Activated CD4-positive, alpha-beta T cell treated with anti-CD3 and anti-CD28 coated beads, Interleukin-2, amount 50 U/mL, for 16 hours (primary cell): ENCODE measurements at places on chromosomes 3 and 15.
A peak's percentile ranks its signal among the peaks of the same experiment; 100 is the strongest.

- DNase-seq: no peak
Measured at GRCh38 chr3:84108442-84108971, 850.3 kb upstream of the CADM2 start.

GRCh38 chr3:146881356-146881755 lies 276.2 kb upstream of the PLSCR5 start:
- DNase-seq: no peak

DNA sequence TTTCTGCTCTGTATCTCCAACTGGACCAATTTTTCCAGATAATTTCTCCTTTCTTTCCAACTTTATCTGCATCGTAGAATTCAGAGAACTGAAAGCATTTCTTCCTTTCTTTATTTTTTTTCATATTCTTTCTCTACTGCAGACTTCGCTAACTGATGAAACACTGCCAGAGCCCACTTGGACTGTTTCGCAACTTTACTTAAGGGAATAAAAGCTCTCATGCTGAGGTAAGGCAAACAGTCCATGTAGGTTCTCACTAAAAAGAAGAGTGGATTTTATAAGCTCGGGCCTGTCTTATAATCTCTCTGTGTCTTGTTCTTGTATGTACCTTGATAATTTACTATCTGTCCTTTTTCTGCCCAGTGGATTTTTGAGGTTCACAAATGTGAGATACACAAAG lies 163.5 kb downstream of the CNTN4 start:
- DNase-seq: no peak

DNA sequence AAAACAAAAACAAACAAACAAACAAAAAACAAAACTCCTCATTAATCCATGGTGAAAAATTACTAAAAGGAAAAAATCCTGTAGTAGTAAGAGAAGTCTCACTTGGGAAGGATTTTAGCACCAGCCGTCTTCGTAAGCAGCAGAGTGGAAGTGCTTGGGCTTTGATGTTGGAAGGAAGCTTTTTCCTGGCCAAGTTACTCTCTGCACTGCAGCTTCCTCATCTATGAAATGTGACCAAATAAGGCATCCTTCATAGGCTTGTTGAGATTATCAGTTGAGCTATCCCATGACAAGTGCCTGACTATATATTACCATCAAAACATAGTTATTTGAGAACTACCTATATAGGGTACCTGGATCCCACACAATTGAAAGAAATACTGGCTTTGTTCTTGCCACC lies 436.4 kb upstream of the ONECUT1 start:
- no peak for DNase-seq

DNA sequence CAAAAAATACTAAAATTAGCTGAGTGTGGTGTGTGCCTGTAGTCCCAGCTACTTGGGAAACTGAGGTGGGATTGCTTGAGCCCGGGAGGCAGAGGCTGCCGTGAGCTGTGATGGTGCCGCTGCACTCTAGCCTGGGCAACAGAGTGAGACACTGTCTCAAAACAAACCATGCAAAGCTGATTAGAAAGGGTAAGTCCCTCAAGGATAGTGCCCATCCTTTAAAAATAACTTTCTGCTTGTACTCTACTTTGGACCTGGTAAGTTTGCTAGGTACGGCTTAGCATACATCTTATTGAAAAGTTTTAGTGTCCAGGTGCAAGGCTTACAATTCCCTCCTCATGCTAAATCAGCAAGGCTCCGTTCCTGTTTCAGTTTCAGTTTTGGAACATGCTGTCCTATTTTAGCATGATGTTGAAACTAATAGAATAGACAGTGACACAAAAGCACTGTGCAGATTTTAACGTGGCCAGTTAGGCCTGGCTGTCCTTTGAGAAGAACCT lies 21.4 kb downstream of the FEM1B start:
- DNase-seq: peak; percentile 58
